Cerebellum (tissue), 4 donors: ENCODE measurements at places on chromosomes 7 and 10.
A peak's percentile ranks its signal among the peaks of the same experiment; 100 is the strongest.

DNA sequence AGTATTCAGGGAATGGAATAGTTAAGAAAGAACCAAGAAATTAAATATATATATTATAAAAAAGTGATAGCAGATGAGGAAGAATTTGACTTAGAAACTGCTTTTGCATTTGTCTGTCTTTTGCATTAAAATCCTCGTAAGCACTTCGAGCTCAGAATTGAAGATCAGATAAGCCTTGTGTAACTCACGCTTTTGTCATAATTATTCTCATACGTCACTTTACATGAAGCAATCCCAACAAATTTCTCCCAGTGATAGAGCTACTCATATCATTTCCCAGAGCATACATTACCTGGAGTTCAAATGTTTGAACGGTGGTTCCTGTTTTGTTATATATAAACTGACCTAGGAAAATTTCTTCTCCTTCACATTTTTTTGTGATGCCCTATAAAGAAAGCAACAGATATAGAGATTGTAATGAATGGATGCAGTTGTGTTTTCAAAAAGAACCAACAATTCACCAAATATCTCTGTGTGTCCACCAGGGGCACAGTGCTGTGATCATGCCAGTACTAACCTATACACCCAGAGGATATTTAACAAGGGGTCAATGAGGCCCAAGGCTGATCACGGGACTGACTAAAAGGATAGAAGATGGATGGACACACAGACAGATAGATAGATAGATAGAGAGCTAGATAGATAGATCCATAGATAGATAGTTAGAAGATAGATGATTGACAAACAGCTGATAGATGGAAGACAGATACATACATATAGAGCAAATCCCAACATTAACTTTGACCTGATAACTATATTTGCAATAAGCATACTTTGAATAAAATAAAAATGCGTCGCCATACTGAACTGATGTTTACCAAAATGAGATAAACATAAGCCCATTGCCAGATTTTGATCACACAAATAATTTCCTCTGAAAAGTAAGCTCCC is 9.3 kb upstream of the HUS1 start:
- no peak for DNase-seq

GRCh38 chr10:61500460-61500859 is 47.3 kb upstream of the TMEM26 start:
- no peak for DNase-seq

GRCh38 chr7:128349466-128349825 is 5.7 kb upstream of the RBM28 start:
- no peak for DNase-seq

DNA sequence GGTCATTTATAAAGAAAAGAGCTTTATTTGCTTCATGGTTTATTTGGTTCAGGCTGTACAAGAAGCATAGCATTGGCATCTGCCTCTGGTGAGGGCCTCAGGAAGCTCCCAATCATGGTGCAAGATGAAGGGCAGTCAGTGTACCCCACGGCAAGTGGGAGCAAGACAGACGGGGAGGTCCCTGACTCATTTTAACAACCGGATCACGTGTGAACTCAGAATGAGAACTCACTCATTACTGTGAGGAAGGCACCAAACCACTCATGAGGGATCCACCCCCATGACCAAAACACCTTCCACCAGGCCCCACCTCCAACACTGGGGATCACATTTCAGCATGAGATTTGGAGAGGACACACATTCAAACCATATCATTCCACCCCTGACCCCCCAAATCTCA is 15.7 kb upstream of the CRYGN start:
- no peak for DNase-seq

GRCh38 chr10:11164803-11165590 is 147.3 kb downstream of the CELF2 start:
- peak; percentile 51 for DNase-seq

GRCh38 chr10:96642973-96643372 is 56.2 kb upstream of the TM9SF3 start:
- peak; percentile 19 for DNase-seq

DNA sequence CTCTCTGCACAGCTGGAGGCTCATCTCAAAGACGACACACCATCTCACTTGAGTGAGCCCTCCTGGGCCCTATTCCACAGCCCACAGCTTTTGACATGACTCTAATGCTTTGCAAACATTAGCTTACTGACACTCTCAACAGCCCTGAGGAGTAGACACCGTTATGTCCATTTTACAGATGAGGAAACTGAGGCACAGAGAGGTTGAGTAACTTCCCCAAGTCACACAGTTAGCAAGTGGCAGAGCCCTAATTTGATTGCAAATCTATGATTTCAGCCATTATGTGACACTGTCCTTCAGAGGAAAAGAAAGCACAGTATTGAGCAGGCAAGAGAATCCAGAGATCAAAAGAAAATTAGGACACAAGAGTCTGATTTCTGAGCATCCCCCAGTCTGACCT is 16.0 kb downstream of the SLC25A13 start:
- DNase-seq, result no peak

GRCh38 chr10:49448924-49449323 is 53.0 kb upstream of the DRGX start:
- no peak for DNase-seq

DNA sequence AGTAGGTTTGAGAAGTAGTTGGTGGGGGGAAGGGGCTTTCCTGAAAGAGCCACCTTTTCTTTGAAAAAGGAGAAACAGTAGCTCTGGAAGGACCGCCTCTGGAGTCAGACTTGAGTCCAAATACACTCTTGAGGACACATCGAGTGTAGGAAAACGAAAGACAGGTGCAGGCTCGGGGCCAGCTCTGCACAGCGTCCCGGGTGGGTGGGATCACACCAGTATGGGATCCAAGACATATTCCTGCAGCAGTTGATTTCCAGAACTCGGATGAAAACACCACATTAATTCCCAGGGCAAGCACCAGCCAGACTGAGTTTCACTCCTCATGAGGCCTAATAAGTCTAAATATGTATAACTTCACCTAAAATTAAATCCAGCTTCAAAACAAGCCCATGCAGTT is 61.4 kb downstream of the ASB13 start:
- DNase-seq, result no peak

DNA sequence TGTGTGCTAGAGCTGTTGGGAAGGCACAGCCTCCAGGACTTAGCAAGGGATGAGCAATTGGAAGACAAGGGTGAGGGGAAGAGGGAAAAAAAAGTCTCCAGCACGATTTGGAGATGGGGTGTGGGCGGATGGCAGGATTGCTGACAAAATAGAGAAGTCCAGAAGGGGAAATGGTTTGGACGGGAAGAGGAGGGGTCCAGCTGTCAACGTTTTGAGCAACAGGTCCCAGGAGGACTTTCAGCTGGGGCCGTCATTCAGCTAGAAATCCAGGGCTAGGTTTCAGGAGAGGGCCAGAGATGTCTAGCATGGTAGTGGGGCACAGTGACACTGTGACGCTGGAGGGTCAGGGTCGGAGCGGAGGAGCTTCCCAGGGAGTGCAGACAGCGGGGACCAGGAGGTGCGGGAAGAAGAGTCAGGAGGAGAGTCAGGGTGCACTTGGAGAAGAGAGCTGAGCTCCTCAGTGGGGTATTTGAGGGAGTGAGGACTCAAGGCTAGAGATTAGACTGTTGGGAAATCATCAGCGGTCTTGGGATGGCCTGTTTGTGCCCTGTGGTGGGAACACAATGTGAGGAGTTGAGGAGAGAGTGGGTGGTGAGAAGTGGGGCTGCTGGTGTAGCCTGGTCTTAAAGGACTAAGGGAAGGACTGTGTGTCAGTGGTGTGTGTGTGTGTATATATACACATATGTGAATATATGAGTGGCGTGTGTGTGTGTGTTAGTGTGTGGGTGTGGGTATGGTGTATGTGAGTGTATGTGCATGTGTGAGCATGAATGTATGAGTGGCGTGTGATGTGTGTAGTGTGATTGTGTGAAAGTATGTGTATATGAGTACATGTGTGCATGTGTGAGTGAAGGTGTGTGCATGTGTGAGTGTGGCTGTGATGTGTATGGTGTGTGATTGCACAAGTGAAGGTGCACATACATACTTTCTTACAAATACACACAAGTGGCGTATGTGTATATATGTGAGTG is 3.8 kb downstream of the ZYX start:
- DNase-seq, result no peak

- DNase-seq, result no peak
These were observed 15.8 kb downstream of the NAPEPLD start for GRCh38 chr7:103132995-103133688.

DNA sequence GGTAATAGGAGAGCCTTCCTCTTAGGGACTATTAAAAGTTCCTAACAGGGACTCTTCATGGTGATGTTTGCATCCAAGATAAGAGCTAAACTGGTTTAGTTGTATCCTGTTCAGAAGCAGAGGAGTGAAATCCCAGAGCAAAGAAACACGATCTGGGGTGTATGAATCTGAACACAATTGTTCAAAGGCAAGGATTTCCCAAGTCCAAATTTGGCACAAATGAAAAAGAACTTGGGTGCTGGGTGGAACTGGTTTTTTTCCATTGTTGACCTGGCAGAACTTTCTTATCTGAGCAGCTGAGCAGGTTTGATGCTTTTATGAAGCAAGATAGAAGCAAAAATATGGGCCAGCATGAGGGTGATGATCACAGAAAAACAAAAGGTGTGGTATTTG is 6.0 kb downstream of the AGFG2 start:
- no peak for DNase-seq

- no peak for DNase-seq
These were observed 1301.5 kb upstream of the SORCS1 start for GRCh38 chr10:108465871-108466641.

- DNase-seq, result no peak
These were observed 106.2 kb downstream of the REEP3 start for GRCh38 chr10:63627396-63627795.

GRCh38 chr7:57653262-57653830 is 203.4 kb downstream of the ZNF716 start:
- no peak for DNase-seq

GRCh38 chr10:120634659-120635058 is 177.6 kb downstream of the PLPP4 start:
- DNase-seq, result no peak
